ENCODE measurements at places on chromosomes 2 and 18.

DNA sequence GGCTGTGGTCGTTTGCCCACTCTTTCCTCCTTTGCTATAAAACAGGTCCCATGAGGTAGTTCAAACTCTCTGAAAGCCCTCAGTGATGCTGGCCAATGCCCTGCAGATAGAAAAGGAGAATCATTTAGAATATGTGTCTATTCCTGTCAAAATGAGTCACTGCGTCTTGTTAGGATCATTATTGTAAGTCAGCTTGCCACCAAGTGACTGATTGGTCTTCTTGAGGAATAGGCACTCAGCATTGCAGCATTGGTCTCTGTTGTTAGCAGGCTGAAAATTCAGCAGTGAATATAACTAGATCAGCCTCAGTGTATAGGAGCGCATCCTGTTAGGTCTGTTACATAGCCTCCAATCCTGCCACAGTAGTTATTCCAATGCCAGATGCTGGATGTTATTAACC is 28.9 kb downstream of the PRKRA start:
- DNase-seq, result no peak

DNA sequence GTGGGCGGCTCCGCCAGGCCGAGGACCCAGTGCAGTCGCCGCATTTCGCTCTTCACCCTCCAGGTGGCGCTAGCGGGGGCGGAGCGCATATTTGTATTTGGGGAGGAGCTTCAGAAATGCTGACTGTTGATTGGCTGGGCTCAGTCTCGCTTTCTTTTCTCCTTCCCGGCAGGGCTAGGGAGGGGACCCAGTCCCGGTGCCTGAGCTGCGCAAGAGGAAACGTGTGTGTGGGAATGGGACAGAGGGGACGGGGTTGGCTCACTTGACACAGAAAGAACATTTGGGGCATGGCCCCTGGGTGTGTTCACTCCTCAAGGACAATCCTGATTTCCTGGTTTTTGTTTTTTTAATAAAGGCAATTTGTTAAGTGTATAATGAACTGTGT is 20.3 kb upstream of the DNMT3A start:
- peak; percentile 92 for DNase-seq

GRCh38 chr2:117555965-117556364 is 258.5 kb upstream of the DDX18 start:
- no peak for DNase-seq

- no peak for DNase-seq
Observed at GRCh38 chr2:137975280-137976271, 11.3 kb downstream of the HNMT start.

GRCh38 chr18:75264195-75264594 is 53.6 kb downstream of the TSHZ1 start:
- DNase-seq, result no peak

DNA sequence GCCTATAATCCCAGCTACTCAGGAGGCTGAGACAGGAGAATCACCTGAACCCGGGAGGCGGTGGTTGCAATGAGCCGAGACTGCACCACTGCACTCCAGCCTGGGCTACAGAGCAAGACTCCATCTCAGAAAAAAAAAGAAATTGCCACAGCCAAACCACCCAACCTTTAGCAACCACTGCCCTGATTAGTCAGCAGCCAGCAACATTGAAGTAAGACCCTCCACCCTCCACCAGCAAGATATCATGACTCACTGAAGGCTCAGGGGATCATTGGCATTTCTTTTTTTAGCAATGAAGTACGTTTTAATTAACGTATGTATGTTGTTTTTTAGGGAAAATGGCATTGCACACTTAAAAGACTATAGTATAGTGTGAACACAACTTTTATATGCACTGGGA is 349.1 kb upstream of the ACVR2A start:
- DNase-seq, result no peak

DNA sequence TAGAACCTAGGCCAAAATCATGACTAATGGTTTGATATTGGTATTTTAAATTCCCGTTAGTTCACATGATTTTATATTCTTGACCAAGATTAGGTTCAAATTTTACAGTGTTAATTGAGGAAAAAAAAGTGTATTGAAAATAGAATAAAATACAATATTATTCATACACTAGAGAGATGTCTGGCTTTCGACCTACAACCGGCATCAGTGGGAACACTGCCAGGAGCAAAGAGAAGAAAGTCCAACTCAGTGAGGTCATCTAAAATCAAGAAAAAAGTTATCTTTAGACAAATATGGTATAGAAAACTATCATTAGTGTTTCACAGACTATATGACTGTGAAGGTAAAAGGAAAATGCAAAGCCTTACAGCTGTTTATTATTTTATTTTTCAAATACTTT is 81.5 kb downstream of the PIGN start:
- DNase-seq, result no peak

DNA sequence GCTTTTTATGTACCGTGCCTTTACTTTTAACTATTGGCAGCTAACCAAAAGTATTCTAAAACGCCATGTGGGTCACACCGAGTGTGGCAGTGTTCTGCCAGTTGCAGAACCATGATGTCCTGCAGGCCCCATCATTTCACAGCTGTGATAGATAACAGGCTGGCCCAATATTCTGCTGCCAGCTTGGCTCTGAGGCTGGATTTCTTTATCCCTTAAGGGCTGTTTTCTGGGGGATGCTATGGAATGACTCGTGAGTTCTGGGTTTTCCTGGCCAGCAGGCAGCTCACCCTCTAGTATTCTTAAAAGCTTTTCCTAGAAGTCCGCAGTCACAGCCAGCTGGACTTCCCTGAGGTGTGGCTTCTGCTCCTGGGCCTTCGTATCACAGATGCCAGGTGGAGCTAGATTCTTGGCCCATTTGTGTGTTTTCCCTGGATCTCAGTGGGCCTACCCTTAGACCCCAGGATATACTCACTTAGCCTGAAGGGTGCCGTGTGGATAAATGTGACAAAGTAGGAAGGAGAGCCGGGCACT is 41.0 kb downstream of the FHOD3 start:
- no peak for DNase-seq

DNA sequence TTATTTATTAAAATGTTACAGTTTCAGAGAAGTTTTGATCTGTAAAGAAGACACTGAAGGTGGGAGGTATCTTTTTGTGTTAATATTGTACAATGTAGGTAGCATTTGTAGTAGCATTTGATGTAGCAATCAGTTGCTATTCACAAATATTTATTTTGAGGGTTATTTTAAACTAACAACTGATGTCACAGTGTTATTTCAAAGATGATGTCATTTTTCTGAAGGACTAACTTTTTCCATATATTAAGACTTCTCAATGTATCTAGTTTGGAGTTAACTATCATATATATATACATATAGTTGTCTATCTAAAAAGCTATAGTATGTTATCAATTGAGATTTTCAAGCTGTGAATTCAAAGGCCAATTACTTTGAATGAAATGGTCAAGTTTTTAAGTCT is 1003.3 kb downstream of the DSC3 start:
- DNase-seq, result no peak

DNA sequence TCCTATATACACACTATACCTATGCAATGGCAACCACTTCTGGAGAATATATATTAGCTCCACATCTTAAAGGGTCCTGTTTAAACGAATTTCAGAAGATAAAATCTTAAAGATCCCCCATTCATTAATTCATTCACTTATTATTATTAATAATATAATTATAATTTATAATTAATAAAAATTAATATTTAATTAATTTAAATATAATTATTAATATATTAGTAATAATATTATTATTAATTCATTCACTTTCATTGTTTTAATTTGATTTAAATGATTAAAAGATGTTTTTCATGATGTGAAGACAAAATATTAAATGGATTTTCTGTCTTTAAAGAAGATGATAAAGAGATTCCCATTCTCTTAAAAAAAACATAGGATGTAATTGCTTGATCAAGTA is 21.1 kb downstream of the NFU1 start:
- no peak for DNase-seq

- no peak for DNase-seq
Observed at GRCh38 chr2:152542995-152543481, 174.2 kb downstream of the PRPF40A start.

DNA sequence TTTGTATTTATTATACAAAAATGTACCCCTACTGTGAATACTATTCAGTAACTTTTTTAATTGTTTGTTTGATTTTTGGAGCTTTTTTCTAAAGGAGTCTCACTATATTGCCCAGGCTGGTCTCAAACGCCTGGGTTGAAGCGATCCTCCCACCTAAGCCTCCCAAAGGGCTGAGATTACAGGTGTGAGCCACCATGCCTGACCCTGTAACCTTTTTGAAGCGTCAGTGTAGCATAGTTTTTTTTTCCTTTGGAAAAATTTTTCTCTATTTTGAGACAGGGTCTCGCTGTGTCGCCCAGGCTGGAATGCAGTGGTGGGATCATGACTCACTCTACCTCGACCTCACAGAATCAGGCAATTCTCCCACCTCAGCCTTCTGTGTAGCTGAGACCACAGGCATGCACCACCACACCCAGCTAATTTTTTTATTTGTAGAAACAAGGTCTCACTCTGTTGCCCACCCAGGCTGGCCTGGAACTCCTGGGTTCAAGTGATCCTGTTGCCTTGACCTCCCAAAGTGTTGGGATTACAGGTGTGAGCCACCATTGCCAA is 2.0 kb downstream of the GMCL1 start:
- DNase-seq, result no peak

DNA sequence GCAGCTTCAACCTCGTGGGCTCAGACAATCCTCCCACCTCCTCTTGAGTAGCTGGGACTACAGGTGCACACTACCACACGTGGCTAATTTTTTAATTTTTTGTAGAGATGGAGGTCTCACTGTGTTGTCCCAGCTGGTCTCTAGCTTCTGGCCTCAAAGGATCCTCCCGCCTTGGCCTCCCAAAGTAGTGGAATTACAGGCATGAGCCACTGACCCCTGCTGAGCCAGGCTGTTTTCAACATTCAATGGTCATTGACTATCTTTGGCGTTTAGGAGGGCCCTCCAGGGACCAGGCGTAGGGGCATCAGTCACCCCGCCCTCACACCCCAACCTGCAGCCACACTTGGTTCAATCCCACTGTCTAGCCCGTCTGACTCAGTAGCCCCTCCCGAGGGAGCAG is 5.2 kb downstream of the MZT2B start:
- DNase-seq, result no peak

All from stimulated activated CD4-positive, alpha-beta T cell treated with anti-CD3 and anti-CD28 coated beads, Interleukin-4, amount 100 ng/mL, for 1 hour (primary cell).